CD4-positive, alpha-beta T cell (primary cell): ENCODE measurements at places on chromosomes 6 and 20.
A peak's percentile ranks its signal among the peaks of the same experiment; 100 is the strongest.

- no peak for DNase-seq
Observed at GRCh38 chr6:151172751-151173150, 67.0 kb upstream of the AKAP12 start.

DNA sequence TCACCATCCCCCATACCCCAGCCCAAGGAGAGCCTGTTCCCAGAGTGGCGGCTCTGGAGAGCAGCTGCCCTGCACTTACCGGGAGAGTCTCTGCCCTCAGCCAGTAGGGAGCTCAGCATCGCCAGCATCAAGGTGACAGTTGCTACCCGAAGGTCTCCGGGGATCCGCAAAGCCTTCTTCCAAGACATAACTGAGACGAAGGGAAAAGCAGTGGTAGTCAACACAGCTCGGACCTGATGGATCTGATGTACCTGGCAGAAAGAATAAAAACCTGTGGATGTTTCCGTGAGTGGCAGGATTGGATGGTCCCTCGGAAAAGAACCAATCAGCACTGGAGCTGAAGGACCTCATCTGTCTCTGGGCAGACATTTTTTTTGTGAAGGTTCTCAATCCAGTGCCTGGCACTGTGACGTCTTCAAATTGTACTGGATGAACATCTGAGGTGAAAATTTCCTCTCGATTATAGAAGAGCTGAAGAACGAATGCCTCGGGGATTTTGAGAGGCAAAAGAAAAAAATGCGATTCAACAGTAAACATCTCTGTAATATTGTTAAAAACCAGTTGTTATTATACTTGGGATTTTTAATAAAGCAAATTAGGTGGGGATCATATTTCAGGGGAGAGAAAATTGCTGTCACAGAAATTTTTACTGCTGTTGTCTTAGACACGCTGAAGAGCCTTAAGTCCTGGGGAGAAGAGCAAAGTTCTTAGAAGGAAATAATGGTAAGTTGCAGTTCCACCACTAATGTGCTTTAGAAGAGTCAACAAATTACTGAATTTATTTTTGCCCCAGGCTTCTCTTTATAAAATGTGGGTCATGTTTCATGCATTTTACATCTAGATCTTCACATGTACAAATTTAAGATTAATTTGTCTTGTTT is at the start of gene HLA-DQB1:
Gene HLA-DQB1 (minus strand): TSS at position 238 of the 881 bp plus-strand sequence. CDS start 50 bp downstream, at position 188.
- DNase-seq: peak; percentile 1

- DNase-seq: no peak
Observed at GRCh38 chr6:101722471-101722870, 329.0 kb downstream of the GRIK2 start.

DNA sequence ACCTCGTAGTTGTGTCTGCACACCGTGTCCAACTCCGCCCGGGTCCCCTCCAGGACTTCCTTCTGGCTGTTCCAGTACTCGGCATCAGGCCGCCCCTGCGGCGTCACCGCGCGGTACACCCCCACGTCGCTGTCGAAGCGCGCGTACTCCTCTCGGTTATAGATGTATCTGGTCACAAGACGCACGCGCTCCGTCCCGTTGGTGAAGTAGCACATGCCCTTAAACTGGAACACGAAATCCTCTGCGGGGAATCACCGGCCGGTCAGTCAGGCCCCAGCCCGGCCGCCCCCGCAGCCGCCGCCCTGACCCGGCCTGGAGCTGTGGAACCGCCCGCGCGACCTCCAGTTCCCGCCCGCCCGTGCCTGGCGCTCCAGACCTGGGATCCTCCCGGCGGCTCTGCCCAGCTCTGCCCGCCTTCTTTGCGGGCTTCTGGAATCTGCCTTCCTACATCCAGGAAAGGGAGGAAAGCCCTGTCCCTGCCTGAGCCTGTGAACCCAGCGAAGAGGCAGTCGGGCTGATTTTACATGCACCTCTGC is 1.6 kb downstream of the HLA-DQB1 start:
- DNase-seq: peak; percentile 67

GRCh38 chr20:19519466-19519865 is 238.6 kb upstream of the RIN2 start:
- no peak for DNase-seq

- DNase-seq: no peak
Observed at GRCh38 chr6:124659427-124659826, 302.8 kb upstream of the RNF217 start.

DNA sequence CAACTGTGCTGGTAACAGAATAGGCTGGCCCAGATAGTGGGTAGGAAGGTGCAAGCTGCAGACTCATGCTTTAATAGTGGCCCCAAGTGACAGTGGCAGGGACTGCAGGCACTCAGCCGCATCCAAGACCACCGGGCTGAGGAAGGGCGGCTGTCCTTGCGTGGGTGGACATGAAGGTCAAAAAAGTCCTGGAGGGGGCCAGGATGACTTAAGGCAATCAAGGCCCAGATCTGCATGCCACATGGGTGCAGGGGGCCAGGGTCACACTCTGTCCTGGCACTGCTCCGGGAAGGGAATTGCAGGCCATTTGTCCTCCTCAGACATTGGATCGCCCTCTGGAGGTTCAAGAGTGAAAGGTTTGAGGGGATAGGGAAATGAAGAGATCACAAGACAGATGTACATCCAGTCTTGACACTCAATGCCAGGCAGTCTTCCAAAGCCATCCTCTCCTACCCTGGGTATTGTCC is 10.4 kb upstream of the VNN2 start:
- DNase-seq: peak; percentile 16

- peak; percentile 62 for DNase-seq
Observed at GRCh38 chr20:58839474-58839874, 11.2 kb downstream of the GNAS-AS1 start.

- peak; percentile 59 for DNase-seq
Observed at GRCh38 chr6:144149894-144150709, at the start of gene STX11. STX11 (plus strand) TSS chr6:144150517; CDS start chr6:144186628, 36,111 bp downstream.

DNA sequence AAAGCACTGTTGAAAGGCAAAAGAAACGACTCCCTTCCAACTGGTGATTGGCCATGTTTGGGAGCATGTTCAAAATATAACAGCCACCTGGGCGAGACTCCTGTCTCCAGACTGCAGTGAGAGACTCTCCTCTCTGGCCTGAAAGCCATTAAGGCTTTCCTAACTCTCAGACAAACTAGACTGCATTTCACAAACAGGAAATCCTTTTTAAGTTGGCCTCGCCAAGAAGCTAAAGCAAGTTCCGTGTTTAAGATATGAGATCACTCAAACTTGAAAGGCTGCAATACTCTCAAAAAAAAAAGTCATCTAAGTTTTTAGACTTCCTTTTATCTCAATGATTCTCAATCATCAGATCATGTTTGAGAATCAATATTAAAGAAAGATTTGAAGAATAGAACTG is 117.0 kb downstream of the TFAP2A start:
- DNase-seq: no peak

DNA sequence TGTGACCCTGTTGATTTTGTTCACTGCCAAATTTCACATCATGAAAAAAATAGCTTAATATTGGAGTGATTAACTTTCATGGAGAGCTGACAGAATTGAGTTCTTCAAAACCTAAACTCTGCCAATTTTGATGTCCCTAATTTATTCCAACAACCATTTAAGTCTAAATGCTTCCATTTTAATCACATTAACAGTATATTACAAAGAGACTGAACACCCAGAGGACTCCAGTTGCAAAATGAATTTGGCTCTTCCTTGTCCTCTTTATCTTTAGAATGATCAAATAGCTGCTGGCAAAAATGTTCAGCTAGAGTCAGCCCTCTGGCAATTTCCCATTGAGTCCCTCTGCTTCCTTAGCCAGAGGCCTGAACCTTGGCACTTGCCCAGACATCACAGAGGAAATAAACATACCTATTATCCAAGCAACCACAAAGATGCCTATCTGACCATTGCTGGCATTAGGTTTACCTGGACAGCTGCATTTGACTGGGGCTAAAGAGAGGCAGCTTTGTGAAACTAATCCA is 299.0 kb upstream of the STXBP5 start:
- no peak for DNase-seq

- DNase-seq: no peak
Observed at GRCh38 chr6:158561321-158561884, 1.5 kb downstream of the TMEM181 start.

DNA sequence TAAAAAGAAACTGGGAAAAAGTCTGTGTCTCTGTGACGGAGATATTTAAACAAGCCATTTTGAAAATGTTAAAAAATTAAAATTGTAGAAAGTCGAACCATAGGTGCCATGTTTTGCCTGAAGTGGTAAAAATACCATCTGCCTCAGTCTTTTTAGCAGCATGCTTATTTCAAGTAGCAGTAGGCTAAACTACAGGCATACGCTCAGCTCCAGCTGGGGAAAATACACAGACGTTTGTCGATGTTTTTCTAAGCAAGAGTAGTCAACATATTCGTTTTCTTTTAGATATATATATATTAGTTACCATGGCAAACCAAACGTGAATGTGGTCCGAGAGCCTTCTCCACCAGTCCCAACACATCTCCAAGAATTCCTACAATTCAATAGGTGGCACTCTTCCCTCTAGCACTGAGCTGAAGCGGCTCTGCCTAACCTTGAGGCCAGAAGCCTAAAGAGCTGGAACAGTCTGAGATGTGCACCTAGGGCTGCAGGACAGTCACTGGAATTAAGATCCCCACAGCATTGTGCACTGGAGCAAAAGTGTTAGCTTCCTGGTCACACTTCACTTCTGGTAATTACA is 70.2 kb upstream of the BEND3 start:
- DNase-seq: no peak

DNA sequence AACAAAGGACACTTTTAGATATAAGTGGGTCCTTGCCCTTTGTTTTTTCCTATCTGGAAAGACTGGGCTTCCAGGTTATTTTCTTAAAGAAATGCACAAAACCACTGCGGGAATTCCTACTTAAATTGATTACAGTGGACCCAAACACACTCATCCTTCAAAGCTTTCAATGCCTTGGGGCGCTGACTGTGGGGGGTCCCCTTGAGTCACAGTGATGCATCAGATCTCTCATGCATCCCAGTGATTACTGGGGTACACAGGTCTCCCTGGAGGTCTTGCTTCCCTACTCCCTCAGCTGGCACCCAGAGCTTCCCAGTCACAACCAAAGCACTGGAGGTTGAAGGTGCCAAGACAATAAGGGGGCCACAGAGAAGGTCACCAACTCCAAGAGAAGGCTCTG is 20.7 kb downstream of the ABHD12 start:
- DNase-seq: no peak

DNA sequence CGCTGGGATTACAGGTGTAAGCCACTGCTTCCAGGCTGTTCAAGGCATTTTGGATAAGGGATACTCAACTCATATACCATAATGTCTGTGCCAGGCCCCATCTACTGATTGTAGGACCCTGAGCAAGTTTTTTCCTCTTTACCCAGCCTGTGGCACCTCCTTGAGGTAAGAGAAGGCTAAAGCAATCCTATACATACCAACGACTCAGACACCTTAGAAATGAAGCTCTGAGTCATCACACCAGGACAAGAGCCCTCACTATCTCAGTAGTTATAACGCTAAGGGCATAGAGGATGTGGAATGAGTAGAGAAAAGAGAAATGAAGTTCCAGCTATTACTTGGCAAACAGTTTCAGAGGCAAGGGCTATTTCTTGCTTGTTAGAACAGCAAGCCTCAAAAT is 16.9 kb downstream of the NDRG3 start:
- no peak for DNase-seq

DNA sequence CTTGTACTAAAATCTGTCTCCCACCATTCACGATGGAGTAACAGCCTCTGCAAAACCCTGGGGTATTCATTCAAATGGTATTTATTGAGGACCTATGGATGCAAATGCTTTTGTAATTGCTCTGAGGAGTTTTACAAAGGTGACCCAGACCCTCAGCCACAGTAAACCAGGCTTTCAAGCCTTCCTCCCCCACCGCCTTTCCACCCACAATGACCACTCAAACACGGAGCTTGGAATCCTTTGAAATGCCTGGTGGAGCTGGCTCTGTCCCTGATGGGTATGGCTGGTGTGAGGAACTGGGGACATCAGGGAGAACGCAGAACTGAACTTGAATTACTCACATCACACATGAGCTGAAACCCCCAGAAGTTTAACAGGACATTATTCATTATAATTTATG is 246.4 kb downstream of the CDH26 start:
- no peak for DNase-seq

- no peak for DNase-seq
Observed at GRCh38 chr6:18395177-18395855, 8.2 kb downstream of the RNF144B start.

DNA sequence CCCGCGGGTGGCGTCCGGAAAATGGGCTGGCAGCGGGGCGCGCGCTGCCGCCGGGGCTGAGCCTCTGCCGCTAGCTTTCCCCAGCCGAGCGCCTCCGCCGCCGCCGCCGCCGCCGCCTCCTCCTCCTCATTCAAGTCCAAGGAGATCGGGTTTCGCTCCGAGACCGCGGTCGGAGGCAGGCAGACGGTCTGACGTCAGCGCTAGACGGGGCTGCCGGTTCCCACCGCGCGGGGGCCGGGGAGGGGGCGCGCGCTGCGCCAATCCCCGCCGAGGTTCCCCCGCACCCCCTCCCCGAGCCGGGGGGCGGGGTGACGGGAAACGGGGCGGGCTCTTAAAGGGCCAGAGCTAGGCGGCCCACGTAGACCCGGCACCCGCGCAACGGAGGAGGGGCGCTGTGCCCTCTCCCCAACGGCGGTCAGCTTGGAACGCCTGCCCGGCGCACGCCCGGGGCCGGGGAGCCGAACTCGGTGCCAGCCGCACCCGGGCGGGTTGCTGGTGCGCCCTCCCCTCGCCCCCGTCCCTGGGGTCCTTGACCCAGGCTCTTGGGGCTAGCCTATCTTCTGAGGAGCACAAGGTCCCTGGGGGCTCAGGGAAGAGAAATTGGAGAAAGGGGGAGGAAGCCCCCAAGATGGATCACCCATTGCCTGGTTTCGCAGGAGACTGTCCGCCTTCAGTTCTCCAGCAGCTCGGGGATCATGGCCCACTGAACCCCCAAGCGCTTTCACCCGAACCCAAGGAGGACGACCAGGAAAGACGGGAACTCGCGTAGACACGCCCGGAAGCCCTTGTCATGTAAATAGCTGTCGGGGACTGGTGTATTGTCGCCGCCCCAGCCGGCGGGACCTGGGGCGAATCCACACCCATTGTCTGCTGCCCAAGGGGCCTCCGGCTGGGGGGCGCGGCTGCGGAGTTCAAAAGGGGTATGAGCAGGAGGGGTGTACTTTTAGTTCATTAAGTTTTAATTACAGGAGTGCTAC is at the start of gene PMEPA1:
Gene PMEPA1 (minus strand): TSS at position 193 of the 977 bp plus-strand sequence. CDS start 433 bp downstream, outside the sequence.
- peak; percentile 94 for DNase-seq

GRCh38 chr20:23584434-23585199 is 16.3 kb upstream of the CST9L start:
- no peak for DNase-seq

- DNase-seq: no peak
Observed at GRCh38 chr6:3328145-3328544, 69.4 kb downstream of the PSMG4 start.

DNA sequence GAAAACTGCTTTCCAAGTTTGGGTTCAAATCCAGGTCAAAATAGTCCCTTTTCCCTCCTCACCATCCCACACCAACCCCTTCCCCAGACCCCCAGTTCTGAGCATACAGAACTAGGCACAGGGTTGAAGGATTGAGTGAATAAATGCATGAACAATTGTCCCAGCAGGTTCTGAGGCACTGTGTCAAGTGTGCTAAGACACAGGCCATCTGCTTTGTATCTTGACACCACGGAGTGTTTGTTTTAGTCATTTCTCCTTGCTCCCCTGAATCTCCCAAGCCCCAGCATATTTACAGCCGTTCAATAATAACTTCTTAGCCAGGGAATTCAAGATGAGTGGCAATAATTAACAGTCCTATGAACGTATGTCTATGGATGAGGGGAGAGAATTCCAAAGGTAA is 102.8 kb upstream of the JARID2 start:
- DNase-seq: no peak
